Esophagus squamous epithelium (tissue), 5 donors: ENCODE measurements at places on chromosomes 5 and 9. TPM values are rescaled to one million over a fixed set of nuclear protein-coding genes. Genes with fewer than 3 reads are reported as not detected.

IFNK gene
- total RNA-seq, result not detected

DAB2IP gene
- total RNA-seq, result 32.4 TPM

DNA sequence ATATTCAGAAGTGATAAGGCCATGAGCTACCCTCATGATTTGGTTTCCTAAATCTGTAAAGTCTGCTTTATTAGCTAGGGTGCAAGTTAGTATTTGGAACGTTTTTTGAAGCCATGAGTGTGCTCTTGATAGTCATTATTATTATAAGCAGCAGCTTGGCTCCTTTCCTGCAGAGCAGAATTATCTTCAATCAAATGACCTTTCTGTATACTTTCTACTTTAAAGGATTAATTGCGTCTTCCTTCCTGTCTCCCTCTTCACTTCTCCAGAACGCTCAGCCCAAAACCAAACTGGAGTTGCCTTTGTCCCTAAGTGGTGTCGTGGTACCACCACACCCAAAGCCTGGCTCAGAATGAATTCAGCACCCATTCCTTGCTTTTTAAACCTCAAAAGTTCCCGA, 211.3 kb downstream of the ARHGAP26 start:
- H3K36me3 ChIP-seq, result no peaks in the 10 kb centered on the region
- peak overlapping the region; percentile 24 for H3K27ac ChIP-seq
- H3K4me3 ChIP-seq, result no peak overlapping the region
- no peak for DNase-seq

GRCh38 chr5:140554454-140554853, 2.8 kb downstream of the SRA1 start:
- H3K27me3 ChIP-seq, result no peaks in the 10 kb centered on the region
- no peak overlapping the region for H3K27ac ChIP-seq
- no peak overlapping the region for H3K4me3 ChIP-seq
- H3K4me1 ChIP-seq, result peaks cover 56% of the 10 kb centered on the region

GRCh38 chr5:140365282-140365681, 5.3 kb downstream of the SLC4A9 start:
- H3K27me3 ChIP-seq, result no peaks in the 10 kb centered on the region
- no peak overlapping the region for H3K27ac ChIP-seq
- peaks cover 9% of the 10 kb centered on the region for H3K4me1 ChIP-seq
- H3K36me3 ChIP-seq, result no peaks in the 10 kb centered on the region
- DNase-seq, result no peak

TLX3 gene
- total RNA-seq, result not detected

- DNase-seq, result no peak
- no peak overlapping the region for H3K27ac ChIP-seq
- H3K27me3 ChIP-seq, result no peaks in the 10 kb centered on the region
- no peak overlapping the region for H3K4me3 ChIP-seq
- H3K4me1 ChIP-seq, result no peaks in the 10 kb centered on the region
- no peaks in the 10 kb centered on the region for H3K36me3 ChIP-seq
Measured at GRCh38 chr9:7762600-7762999, 37.0 kb downstream of the DMAC1 start.

CYLC2 gene
- not detected for total RNA-seq

DNA sequence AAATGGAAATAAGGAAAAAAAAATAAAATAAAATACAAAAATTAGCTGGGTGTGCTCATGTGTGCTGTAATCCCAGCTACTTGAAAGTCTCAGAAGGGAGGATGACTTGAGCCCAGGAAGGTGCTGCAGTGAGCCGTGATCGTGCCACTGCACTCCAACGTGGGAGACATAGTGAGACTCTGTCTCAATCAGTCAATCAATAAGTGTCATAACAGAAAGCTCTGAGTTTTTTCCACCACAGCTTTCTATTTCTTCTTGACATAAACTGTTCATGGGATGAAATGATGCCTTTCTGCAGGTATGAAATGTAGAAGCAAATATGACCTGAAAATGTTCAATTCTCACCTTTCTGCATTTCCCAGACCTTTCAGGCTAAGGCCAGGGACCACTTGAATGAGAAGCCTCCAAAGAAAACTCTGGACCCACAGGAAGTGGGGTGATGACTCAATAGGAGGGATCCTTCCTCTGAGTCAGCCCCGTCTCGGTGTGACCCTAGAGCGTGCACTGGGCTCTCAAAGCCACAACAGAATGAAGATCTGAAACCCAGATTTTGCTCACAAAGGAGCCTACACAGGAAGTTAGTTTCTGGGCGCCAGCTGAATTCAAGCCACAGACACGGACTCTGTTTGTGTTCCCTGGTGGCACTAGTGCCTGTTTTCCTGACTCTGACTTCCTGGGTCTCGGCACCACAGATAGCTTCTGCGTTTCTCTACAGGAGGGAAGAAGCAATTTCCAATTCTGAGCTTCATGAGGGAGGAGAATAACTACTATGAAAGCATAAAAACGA, 62.0 kb downstream of the ANKH start:
- no peak overlapping the region for H3K27ac ChIP-seq
- peak; percentile 12 for DNase-seq
- H3K27me3 ChIP-seq, result no peaks in the 10 kb centered on the region
- no peaks in the 10 kb centered on the region for H3K36me3 ChIP-seq

DNA sequence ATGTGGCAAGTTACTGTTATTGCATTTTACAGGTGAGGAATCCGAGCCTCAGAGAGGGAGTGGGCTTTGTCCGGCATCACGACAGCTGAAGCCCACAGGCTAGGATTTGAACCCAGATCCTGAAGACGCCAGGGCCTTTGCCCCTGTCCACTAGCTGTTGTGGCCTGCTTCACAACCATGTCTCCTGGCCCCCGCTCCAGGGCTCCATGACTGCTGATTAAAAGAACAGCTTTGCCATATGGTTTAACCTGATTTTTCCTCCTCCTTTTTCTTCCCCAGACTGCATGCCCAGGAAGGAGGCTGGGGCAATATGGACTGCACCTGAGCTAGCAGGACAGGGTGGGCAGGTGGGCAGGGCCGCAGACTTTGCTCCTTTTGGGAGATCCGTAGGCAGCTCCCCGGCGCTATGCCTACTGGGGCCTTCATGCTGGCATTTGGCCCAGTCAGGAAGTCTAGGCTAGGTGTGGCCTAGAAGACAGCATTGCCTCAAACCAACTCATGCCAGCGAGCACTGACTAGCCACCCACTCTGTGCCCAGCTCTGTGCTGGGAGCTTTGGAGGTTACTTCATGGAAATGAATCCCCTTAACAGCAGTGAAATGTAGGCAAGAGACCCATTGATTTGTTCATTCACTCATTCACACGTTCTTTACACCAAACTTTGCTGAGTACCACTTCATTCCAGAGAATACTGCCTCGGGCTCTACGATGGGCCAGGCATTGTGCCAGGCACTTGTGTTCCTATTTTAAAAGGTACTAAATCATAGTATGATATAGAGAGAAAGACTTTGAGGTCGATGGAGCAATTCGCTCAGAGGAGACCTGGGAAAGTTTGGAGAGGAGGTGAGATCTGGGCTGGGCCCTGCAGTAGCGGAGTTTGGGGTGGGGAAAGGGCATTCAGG, 94.3 kb upstream of the CPEB4 start:
- no peak for DNase-seq
- no peak overlapping the region for H3K4me3 ChIP-seq
- peaks cover 11% of the 10 kb centered on the region for H3K4me1 ChIP-seq
- no peaks in the 10 kb centered on the region for H3K36me3 ChIP-seq

SPATA31A3 gene
- total RNA-seq, result not detected

- H3K4me1 ChIP-seq, result no peaks in the 10 kb centered on the region
- no peaks in the 10 kb centered on the region for H3K36me3 ChIP-seq
- H3K27me3 ChIP-seq, result no peaks in the 10 kb centered on the region
- H3K4me3 ChIP-seq, result no peak overlapping the region
- no peak overlapping the region for H3K27ac ChIP-seq
Measured at GRCh38 chr5:179279347-179280094, 65.7 kb downstream of the ADAMTS2 start.

DNA sequence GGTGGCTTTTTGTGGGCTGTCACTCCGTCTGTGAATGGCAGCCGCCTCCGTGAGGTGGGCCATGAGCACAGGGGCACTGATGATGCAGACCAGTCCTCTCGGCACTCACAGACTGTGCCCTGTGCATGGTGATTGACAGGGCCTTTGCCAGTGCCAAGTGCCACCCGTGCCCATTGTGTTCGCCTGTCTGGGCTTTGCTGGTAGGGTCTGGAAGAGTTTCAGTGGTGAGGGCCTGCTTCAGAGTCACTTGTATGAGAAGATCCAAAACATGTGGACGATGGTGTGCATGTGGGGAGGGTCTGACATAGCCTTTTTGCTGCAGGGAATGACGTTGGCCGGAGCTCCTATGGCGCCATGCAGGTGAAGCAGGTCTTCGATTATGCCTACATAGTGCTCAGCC, 34.9 kb downstream of the TENT4A start:
- no peak overlapping the region for H3K4me3 ChIP-seq
- no peak overlapping the region for H3K27ac ChIP-seq
- peaks cover 93% of the 10 kb centered on the region for H3K36me3 ChIP-seq
- no peaks in the 10 kb centered on the region for H3K27me3 ChIP-seq
- DNase-seq, result no peak
- H3K4me1 ChIP-seq, result peaks cover 5% of the 10 kb centered on the region

DNA sequence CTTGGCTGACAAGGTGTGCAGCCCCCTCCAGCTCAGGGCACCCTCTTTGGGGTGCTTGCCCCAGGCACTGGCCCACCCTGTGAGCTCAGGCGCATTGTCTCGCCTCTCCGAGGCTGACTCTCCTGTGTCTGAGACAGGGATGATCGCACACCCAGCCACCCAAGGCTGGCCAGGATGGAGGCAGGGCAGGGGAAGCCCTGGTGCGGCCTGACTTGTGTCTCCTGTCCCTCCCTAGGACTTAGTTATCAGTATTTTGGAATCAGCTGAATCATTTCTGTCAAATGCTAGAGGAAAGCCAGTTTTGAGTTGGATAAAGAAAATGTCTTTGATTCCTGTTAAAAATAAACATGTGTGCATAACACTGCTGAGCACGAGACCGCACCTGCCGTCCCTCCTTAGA, 2.5 kb upstream of the DBH start:
- peaks cover 76% of the 10 kb centered on the region for H3K27me3 ChIP-seq
- no peaks in the 10 kb centered on the region for H3K4me1 ChIP-seq
- DNase-seq, result no peak
- H3K27ac ChIP-seq, result no peak overlapping the region
- no peak overlapping the region for H3K4me3 ChIP-seq

GRCh38 chr5:9151684-9152427, 394.0 kb downstream of the SEMA5A start:
- no peak overlapping the region for H3K4me3 ChIP-seq
- H3K27me3 ChIP-seq, result no peaks in the 10 kb centered on the region
- H3K4me1 ChIP-seq, result no peaks in the 10 kb centered on the region
- no peak for DNase-seq
- no peaks in the 10 kb centered on the region for H3K36me3 ChIP-seq

- no peaks in the 10 kb centered on the region for H3K4me1 ChIP-seq
- no peaks in the 10 kb centered on the region for H3K27me3 ChIP-seq
- H3K27ac ChIP-seq, result no peak overlapping the region
- no peaks in the 10 kb centered on the region for H3K36me3 ChIP-seq
- no peak overlapping the region for H3K4me3 ChIP-seq
- DNase-seq, result no peak
Measured at GRCh38 chr5:159854916-159855315, 61.4 kb upstream of the ADRA1B start.

DNA sequence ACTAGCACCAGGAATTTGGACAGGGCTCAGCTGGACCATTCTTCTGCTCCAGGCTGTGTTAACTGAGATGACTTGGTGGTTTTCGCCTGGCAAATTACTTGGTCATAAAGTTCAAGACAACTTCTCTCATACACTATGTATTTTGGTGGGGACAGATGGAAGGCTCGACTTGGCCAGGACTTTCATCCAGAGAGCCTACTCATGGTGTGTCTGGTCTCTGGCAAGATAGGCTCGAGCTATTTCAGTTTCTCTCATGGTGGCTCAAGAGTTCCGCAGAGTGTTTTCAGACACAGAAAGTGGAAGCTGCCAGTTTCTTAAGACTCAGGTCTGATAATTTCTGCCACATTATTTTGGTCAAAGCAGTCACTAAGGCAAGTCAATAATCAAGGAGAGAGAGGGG, 135.6 kb downstream of the IRX2 start:
- H3K4me1 ChIP-seq, result no peaks in the 10 kb centered on the region
- no peak for DNase-seq
- H3K4me3 ChIP-seq, result no peak overlapping the region
- H3K27ac ChIP-seq, result no peak overlapping the region
- no peaks in the 10 kb centered on the region for H3K27me3 ChIP-seq

CMYA5 gene
- total RNA-seq, result 3.6 TPM

DNA sequence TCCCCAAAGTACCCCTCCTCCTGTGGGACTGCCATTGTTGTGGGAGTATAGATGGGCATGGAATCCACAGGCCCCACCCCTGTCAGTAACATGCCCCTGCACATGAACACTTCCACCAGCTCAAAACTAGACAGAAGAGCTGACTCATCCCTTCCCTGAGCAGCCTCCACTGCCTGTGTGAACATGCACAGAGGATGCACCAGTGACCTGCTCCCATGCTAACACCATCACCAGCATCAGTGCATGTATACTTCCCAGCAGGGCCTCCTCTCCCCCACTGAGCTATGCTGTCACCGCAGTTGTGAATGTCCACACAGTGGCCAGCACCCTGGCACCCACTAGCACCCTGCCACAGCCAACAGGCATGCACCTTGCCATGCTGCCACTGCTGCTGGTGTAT, 939.8 kb downstream of the EFNA5 start:
- H3K27ac ChIP-seq, result no peak overlapping the region
- no peaks in the 10 kb centered on the region for H3K27me3 ChIP-seq
- no peaks in the 10 kb centered on the region for H3K36me3 ChIP-seq
- no peak for DNase-seq
- no peaks in the 10 kb centered on the region for H3K4me1 ChIP-seq
- H3K4me3 ChIP-seq, result no peak overlapping the region

- no peaks in the 10 kb centered on the region for H3K36me3 ChIP-seq
- H3K27me3 ChIP-seq, result no peaks in the 10 kb centered on the region
- H3K4me3 ChIP-seq, result no peak overlapping the region
Measured at GRCh38 chr5:158135682-158136179, 276.8 kb upstream of the CLINT1 start.
